Large intestine (tissue), 12 donors: ENCODE measurements at places on chromosomes 7 and 10. TPM values are rescaled to one million over a fixed set of nuclear protein-coding genes. Genes with fewer than 3 reads are reported as not detected.
A peak's percentile ranks its signal among the peaks of the same experiment; 100 is the strongest.

Gene PGAM2
- polyA plus RNA-seq: 4.0 TPM

Gene TMEM60
- 28.0 TPM for polyA plus RNA-seq

Gene OPALIN
- not detected for polyA plus RNA-seq

Gene C7orf57
- polyA plus RNA-seq: 0.28 TPM

GRCh38 chr7:196283-196682 lies 3.9 kb downstream of the FAM20C start:
- no peaks in the 10 kb centered on the region for H3K27me3 ChIP-seq
- no peak overlapping the region for H3K27ac ChIP-seq
- H3K36me3 ChIP-seq: peaks cover 65% of the 10 kb centered on the region
- no peak overlapping the region for H3K4me3 ChIP-seq
- no peak for DNase-seq

GRCh38 chr7:133301444-133301843 lies 48.6 kb downstream of the EXOC4 start:
- DNase-seq: no peak
- no peak overlapping the region for H3K4me3 ChIP-seq
- no peak overlapping the region for H3K27ac ChIP-seq

- H3K27me3 ChIP-seq: no peaks in the 10 kb centered on the region
- H3K36me3 ChIP-seq: no peaks in the 10 kb centered on the region
- no peak for DNase-seq
- H3K4me3 ChIP-seq: no peak overlapping the region
- no peaks in the 10 kb centered on the region for H3K4me1 ChIP-seq
- peak overlapping the region; percentile 97 for H3K27ac ChIP-seq
Observed at GRCh38 chr10:32445036-32445435, 904 bp upstream of the CCDC7 start.

GRCh38 chr7:34991938-34992840 lies 45.1 kb downstream of the DPY19L1 start:
- DNase-seq: no peak
- H3K4me1 ChIP-seq: no peaks in the 10 kb centered on the region
- no peak overlapping the region for H3K27ac ChIP-seq
- H3K36me3 ChIP-seq: no peaks in the 10 kb centered on the region
- H3K27me3 ChIP-seq: no peaks in the 10 kb centered on the region

GRCh38 chr7:128166603-128167041 lies 74.5 kb upstream of the LEP start:
- no peak overlapping the region for H3K27ac ChIP-seq
- H3K36me3 ChIP-seq: no peaks in the 10 kb centered on the region
- H3K4me1 ChIP-seq: peaks cover 6% of the 10 kb centered on the region
- DNase-seq: no peak
- H3K27me3 ChIP-seq: peaks cover 96% of the 10 kb centered on the region

DNA sequence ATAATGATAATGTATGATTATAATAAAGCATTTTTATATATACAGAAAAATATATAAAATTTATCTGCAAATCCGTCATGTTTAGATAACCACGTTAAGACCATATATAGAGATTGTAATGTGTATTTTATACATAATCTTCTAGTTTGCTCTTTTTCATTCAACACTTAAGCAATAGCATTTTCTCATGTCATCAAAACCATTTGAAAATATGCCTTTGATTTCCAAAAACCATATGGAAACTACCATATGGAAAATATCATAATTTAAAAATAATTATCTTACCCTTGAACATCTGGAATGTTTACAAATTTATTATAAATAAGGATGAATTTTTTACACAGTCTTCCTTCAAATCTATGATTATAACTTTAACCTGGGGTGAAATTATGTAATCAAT lies 250.4 kb upstream of the NPSR1 start:
- no peaks in the 10 kb centered on the region for H3K4me1 ChIP-seq
- no peaks in the 10 kb centered on the region for H3K27me3 ChIP-seq
- H3K27ac ChIP-seq: no peak overlapping the region
- no peaks in the 10 kb centered on the region for H3K36me3 ChIP-seq
- no peak for DNase-seq

DNA sequence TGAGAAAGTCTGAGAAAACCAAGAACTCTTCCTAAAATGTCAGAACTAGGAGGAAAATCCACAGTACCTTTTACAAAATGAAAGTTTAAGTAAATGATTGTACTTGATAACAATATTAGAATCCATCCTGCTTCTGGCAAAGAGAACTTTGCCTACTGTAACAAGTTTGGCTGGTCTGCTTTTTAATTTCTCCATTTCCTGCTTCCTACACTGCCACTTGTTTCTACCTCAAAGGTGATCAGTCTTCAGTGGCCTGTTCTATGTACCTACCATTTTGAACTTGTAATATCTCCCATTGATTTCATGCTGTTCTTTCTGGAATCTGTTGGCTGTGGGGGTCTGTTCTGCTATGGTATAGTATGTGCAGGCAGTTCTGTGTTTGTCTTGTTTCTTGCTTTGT lies 32.9 kb upstream of the CAPZA2 start:
- H3K27me3 ChIP-seq: no peaks in the 10 kb centered on the region
- H3K4me1 ChIP-seq: peaks cover 2% of the 10 kb centered on the region
- DNase-seq: no peak
- H3K4me3 ChIP-seq: no peak overlapping the region
- H3K36me3 ChIP-seq: no peaks in the 10 kb centered on the region

DNA sequence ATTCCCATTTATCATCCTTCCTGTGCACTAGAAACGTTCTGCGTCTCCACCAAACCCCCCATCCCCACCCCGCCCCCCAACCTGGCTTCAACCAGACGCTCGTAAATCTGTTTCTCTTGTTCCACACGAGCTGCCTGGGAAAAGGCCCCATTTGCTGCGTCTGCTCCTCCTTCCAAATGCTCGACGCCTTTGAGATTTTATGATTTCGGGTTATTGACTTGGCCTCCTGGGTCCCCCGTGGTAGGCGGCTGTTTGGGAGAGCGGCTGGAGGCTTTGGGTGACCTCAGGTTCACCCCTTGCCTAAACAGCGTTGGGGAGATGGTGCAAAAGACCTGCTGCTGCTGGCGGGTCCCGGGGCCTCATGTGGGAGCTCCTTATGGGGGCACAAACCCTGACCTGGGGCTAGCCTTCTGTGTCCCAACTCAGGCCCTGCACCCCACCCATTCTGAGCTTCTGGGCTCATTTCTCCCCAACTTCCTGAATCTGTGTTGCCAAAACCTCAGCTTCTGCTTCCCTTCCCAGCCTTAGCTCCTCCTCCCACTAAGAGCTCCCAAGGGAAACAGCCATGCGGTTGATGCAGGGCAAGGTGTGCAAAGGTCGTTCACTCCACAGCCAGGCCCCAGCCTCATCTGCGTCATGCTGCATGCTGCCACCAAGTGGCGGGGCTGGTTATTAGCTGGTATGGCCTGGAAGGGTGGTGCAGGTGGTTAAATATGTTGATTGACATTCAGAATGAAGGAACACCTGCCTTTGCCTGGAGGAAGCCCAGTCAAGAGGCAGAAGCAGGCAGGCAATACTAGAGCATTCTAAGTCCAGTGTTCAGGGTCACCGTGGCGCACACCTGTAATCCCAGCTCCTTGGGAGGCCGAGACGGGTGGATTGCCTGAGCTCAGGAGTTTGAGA lies 49.1 kb upstream of the ELN start:
- peak overlapping the region; percentile 90 for H3K27ac ChIP-seq
- peak; percentile 91 for DNase-seq
- peaks cover 28% of the 10 kb centered on the region for H3K4me1 ChIP-seq
- H3K4me3 ChIP-seq: no peak overlapping the region
- H3K36me3 ChIP-seq: no peaks in the 10 kb centered on the region

GRCh38 chr10:117432866-117433265 lies 57.6 kb upstream of the PDZD8 start:
- no peak for DNase-seq
- no peaks in the 10 kb centered on the region for H3K27me3 ChIP-seq
- H3K27ac ChIP-seq: no peak overlapping the region
- H3K4me3 ChIP-seq: no peak overlapping the region
- H3K36me3 ChIP-seq: no peaks in the 10 kb centered on the region
- H3K4me1 ChIP-seq: no peaks in the 10 kb centered on the region
